Activated T-cell treated with anti-CD3 and anti-CD28 coated beads for 4 hours (primary cell): ENCODE measurements at places on chromosomes 13 and 19.

DNA sequence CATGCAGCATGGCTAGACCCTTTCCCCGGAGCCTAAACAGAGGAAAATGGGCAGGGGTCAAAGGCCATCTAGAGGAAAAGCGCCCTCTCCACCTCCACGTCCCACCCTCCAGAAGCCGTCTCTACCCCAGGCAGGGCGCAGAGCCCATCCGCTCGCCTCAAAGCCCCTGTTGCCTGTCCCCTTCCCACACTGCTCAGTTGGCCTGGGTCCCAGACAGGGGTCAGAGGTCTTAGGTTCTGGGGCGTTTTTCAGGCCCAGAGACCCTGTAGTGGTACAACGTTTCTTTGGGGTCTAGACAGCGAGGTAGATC, 285 bp downstream of the TMEM143 start:
- no peak for DNase-seq

DNA sequence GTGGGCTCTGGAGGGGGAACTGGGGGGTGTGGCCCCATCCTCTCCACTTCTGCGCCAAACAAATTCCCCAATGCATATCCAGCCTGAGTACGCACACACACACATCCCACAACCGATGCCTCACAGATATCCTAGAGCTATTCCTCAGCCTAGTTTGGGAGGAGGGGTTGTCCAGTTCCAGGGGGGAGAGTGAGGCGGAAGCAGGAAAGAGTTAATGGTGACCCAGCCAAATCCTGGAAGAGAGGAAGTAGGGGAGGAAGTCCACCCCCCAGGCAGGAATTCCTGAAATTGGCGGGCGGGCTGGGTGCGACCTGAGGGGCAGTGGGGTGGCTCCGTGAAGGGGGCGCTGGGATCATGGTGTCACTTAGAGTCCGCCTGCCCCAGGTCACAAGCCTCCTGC, 897 bp downstream of the GPR4 start:
- DNase-seq = no peak

DNA sequence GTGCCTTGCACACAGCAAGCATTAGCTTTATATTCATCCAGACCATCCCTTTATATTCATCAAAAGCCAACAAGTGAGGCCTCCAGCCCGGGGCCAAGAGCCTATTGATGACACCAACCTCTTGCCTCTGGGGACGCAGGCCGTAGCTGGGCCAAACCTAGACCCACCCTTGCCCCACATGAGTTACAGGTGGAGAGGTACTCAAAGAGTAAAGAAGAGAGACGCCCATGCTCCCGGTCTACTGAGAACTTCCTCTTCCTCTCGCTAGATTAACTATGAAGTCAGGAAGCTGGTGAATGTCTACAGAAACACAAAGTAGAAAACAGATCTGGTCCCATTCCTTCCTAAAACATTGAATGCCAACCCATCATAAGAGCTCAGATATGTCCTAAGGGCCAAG, 3.8 kb upstream of the MLNR start:
- no peak for DNase-seq

DNA sequence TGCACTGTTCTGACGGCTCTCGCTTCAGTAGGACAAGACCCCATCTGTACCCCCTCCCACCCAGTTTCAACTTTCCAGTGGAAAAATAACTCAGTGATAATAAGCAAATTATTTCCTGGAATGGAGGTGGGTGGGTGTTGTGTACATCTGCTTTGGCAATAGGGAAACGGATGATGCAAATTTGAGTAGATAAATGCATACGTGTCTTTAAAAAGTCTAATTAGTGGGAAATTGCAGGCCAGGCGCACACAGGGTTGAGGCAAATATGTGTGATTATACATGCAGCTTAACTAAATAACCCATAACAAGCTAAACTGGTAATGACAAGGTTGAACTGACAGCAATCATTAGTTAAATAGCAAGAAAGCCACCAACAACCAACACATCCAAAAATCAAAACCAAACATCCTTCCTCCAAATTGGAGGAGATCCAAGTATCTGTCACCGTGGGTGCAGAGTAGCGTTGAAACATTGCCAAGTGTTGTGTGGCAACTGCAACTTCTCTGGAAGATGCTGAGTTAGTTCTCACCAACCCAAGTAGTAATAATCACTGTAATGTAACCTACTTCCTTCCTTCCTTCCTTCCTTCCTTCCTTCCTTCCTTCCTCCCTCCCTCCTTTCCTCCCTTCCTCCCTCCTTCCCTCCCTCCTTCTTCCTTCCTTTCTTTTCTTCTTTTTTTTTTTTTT, 54.6 kb downstream of the TRPM4 start:
- DNase-seq = no peak

DNA sequence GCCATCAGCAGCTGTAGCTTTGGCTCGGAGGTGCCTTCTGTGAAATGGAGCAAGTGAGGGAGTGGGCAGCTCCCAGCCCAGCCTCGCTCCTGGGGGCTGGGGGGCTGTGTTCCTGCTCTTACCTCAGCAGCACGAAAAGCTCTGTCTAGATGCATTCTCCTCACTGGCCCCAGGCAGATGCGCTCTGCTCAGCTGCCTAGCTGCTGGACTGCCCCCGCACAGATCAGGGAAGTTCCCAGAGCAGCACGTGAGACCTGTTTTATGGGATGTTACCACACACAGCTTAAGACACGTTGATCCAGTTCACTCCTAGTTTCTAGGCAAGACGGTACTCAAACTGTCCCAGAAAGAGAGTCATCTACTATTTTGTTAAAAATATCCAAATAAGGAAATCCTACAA, 13.6 kb downstream of the LCP1 start:
- DNase-seq = no peak

- DNase-seq = no peak
Observed at GRCh38 chr13:77714119-77714755, 16.8 kb downstream of the SLAIN1 start.

- no peak for DNase-seq
Observed at GRCh38 chr13:44395976-44396694, 22.5 kb downstream of the SERP2 start.

GRCh38 chr13:101728615-101729014, 276.1 kb downstream of the ITGBL1 start:
- no peak for DNase-seq

DNA sequence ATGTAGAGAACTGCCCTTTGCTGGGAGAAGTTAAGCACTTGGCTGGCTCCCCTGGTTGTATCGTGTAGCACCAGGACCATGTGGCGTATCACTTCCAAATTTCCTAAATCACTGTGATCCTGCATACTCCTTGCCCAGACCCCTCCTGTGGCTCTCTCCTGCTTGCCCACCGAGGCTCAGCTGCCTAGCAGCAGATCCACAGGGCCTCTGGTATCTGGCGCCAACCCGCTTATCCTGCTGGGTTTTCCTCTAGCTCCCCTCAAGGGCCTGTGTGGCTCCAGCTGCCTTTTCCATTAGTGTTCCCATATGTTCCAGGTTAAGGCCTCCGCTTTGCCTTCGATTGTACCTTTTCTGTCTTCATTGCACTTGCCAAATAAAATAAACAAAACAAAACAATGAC, 16.5 kb downstream of the LRCH1 start:
- DNase-seq = no peak

- DNase-seq = no peak
Observed at GRCh38 chr13:92187378-92187989, 789.1 kb downstream of the GPC5 start.

DNA sequence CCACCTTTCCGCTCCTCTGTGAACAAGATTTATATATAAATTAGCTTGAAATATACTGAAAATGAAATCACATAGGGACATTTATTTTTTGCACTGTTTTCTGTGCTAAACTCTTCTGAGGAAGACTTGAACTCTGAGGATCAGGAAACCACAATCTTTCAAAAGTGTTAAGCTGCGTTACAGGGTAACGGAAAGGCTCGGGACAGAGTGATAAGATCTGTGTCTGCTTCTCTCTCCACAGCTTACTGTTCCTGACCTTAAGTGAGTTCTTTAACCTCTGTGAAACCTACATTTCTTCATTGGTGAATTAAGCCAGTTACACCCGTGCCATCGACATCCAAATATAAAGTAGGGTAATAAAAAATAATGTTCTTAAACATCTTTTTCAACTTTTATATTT, 38.9 kb downstream of the DACH1 start:
- DNase-seq = no peak

DNA sequence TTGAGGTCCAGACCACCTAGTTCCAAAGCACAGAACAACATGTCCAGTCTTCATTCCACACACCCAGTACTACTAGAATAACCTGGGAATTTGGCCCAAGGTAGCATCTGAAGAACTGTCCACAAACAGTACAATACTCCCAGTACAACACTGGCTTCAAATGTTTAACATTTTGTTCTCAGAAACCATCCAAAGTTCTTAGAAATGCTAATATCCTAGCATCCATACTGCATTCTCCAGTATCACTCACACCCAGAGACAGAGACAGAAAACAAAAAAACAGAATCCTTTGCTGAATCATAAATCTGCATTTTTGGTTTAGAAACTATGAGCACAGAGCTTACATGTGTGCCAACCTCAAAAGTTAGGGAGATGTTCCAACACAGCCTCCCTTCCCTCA, 490.8 kb downstream of the FOXO1 start:
- no peak for DNase-seq

DNA sequence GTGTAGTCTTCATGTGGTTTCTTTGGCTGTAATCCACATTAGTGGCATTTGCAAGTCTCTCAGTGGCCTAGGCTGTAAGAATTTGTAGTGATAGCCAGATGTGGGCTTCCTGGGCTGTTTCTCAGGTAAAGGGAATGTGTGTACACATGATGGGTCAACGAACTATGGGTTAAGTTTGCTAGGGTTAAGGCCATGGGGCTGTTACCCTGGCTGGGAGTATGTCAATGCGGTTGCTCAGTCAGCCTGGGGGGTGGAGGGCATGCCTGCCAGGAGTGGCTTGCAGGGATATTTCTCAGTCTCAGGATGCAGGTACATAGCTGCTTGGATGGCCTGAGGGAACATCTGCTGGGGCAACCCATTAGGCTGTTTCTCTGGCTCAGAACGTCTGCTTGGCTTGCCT, 13.4 kb downstream of the CYSLTR2 start:
- no peak for DNase-seq

DNA sequence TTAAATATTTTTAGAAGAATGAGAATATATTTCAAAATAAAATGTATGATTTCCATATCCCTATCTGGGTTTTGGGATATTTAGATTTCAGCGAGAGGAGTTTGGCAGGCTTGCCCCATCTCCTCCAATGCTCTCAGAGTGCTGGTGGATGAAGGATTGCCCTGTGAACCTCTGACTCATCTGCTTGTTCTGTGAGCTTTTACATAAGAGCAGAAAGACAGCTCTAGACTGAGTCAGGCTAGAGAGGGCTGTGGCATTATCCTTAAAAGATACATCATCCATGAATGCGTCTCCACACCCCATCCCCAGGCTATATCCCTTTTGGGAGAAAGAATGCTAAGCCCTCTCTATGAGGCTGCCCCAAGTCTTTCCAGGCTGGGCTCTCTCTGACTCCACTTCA, 190.6 kb downstream of the TUBA3C start:
- DNase-seq = no peak

GRCh38 chr19:49359851-49360820, 2.1 kb downstream of the TEAD2 start:
- no peak for DNase-seq

GRCh38 chr13:67071918-67072598, 158.1 kb downstream of the PCDH9 start:
- DNase-seq = no peak

GRCh38 chr13:71851498-71852409, 15.2 kb downstream of the DACH1 start:
- no peak for DNase-seq

- no peak for DNase-seq
Observed at GRCh38 chr13:76687467-76687866, 198.7 kb downstream of the KCTD12 start.

GRCh38 chr19:55597501-55597921, 1.8 kb downstream of the FIZ1 start:
- no peak for DNase-seq

- DNase-seq = no peak
Observed at GRCh38 chr19:47315125-47315821, 5.6 kb downstream of the C5AR1 start.

- no peak for DNase-seq
Observed at GRCh38 chr19:51687791-51688670, 5.1 kb upstream of the SPACA6 start.

DNA sequence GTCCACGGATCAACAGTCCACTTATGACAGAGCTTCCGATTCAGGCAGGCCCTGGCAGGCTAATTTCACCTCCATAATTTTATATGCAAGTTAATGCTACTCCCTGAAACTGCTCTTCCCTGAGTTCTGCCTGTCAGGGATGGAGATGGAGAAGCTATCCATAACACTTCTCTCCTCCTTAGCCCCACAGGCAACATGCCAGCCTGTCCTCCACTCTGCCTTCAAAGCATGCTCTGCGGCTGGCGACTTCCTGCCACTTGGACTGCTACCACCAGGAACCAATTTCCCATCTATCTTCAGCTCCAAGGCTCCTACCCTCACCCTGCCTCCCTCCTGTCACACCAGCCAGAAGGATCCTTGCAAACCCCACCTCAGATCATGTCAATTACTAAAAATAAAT, 35.4 kb downstream of the GSX1 start:
- DNase-seq = no peak

- DNase-seq = no peak
Observed at GRCh38 chr13:90336507-90336906, 1011.0 kb upstream of the MIR17HG start.

DNA sequence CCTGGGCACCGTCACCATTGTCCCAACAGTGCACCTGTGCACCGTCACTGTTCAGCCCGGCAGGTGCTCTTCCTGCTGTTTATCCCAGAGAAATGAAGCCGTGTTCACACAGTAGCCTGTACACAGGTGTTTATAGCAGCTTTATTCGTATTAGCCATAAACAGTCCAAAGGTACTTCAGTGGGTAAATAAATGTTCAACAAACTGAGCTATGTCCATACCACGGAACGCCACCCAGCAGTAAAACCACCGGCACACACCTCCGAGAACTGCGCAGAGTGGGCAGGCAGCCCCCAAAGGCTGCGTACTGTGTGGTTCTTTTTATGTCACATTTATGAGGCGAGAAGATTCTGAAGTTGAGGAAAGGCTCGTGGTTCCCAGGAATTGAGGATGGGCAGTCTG, 44.9 kb upstream of the DCUN1D2 start:
- no peak for DNase-seq

DNA sequence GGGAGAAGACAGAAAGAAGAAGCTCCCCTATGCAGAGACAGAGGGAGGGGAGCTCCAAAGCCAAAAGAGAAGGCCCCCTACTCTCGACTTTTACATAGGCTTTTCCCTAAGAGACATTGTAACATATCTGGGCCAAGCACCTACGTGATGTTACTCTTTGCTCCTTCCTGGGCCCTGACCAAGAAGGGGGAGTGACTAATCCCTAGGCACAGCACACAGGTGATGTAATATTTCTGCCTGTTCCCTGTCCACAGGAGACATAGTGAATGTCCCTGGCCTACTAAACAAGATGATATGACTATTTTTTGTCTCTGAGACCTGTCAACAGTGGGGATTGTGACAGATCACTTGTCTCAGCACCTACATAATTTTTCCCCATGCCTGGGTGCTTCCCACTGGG, 15.9 kb upstream of the ZNF254 start:
- DNase-seq = no peak

GRCh38 chr13:34990399-34991214, 48.5 kb downstream of the NBEA start:
- DNase-seq = no peak
